ENCODE measurements at places on chromosomes 3 and 15.

GRCh38 chr15:63944681-63944955, 101.7 kb downstream of the DAPK2 start:
- no peak for DNase-seq

GRCh38 chr3:183878071-183878470, 6.6 kb downstream of the PARL start:
- no peak for DNase-seq

- DNase-seq = no peak
These were observed 51.9 kb upstream of the OTOL1 start for GRCh38 chr3:161444694-161445077.

DNA sequence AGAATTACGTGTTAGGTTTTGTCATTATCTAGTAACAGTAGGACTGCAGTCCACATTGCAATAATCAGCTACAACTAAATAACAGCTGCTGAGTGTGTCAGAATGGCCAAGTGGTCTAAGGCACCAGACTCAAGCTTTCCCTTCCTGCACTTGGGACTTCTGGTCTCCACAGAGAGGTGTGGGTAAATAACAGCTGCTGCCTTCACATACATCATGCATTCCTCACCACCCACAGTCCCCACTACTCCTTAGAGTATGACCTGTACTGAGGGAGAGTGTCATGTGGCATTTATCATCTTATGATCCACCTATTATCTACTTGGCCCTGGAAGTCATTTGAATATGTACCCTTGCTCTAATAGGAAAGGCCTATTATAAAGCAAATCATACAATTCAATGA, 22.2 kb upstream of the ZMAT3 start:
- DNase-seq = no peak

- no peak for DNase-seq
These were observed 6.0 kb downstream of the LINS1 start for GRCh38 chr15:100595964-100596363.

DNA sequence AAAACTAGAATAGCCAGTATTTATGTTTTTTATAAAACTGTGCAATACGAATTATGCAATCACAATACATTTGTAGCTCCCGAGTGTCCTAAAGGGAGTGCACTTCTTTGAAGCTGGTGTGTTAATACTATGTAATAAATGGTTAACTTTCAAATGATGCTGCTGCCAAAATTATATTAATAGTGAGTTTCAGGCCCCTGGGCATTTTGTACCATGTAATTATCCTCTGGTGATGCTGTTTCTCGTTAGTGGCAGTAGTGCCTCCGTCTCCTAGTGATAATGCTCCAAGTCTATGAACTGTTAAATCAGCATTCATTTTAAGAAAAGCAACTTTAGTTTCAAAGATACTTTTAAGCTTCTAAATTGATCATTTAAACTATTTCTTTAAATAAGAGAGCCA, 132.7 kb upstream of the BHLHE40 start:
- DNase-seq = no peak
